ENCODE measurements at places on chromosomes 13 and 19.

DNA sequence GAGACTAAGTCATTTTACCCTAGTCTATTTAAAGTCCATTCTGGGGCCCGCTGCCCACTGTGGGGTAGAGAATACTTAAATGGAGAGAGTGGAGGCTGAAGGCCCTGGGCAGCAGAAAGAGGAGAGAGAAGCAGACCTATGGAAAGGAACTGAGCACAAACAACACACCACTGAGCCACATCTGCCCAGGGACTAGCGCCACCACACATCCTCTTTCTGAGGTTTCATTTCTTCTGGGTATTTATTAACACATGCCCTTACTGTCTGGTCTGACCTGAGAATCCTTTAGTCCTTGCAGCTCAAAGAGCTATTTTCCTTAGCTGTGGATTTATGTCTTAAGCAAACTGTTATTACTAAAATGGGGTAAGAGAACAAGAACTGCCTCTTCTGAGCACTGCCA lies 154.0 kb downstream of the NALCN start:
- no peak for DNase-seq

DNA sequence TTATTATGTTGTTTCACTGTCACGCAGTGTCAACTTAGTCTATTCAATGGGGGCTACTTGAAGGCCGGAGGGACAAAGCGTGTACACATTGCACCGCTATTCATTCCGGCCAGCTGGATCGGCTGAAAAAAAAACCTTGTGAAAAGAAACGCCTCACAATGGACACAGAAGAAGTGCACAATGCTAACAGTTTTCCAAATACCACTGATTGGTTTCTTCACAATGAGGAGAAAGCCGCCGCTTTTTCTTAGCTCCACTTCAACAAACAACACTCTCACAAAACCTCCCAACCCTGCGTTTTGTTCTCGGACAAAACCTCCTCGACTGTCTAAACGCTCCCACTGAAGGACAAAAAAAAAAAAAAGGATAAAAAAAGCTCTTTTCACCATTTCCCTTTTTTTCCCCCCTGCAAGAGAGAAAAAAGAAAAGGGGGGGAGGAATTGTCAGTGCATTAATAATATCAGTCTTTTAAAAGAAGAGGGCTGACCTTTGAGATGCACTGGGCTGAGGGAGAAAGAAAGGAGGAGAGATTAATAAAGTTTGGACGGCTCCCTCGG lies 5.4 kb downstream of the SOX21 start:
- DNase-seq = no peak

DNA sequence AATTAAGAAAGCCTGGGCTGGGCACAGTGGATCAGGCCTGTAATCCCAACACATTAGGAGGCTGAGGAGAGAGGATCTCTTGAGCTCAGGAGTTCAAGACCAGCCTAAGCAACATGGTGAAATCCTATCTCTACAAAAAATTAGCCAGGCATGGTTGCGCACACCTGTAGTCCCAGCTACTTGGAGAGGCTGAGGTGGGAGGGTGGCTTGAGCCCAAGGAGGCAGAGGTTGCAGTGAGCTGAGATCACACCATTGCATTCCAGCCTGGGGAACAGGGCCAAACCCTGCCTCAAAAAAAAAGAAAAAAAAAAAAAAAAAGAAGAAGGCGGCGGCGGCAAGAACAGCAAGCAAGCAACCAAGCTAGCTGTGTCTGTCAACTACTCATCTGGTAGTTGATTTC lies 26.7 kb downstream of the TSC22D1 start:
- DNase-seq = no peak

- DNase-seq = no peak
These were observed 349.5 kb downstream of the IRS2 start for GRCh38 chr13:109436841-109437240.

DNA sequence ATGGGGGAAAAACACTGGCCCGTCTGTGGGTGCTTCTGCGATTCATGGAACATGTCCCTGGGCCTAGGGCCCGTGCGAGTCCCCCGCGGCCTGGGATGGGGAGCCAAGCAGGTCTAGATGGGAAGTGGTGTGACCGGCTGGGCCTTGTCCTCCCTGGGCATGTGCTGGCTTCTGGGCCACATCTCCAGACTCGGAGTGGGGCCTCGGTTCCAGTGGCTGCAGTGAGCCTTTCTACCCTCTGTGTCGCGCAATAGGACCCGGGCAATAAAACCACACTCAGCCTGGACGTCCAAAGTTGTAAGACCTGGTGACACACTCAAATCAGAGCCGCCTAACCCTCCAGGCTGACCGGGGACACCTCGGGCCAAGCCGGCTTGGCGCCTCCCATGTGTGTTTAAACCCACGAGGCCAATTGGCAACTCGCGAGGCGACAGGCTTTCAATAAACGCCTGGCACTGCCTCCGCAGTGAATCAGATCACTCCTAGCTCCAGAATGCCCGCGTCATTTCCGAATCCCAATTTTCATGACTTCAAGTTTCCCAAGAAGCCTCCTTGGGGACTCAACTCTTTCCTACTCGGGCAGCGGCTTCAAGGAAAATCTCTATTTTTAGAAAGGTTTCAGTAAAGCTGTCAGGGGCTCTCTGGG lies 57.3 kb downstream of the KLF2 start:
- DNase-seq = no peak

GRCh38 chr19:4360641-4361151 lies 17.3 kb downstream of the MPND start:
- DNase-seq = no peak

- DNase-seq = no peak
These were observed 462.5 kb downstream of the KLF5 start for GRCh38 chr13:73521290-73521624.

- no peak for DNase-seq
These were observed 164.4 kb downstream of the LMO7 start for GRCh38 chr13:75800545-75800944.

DNA sequence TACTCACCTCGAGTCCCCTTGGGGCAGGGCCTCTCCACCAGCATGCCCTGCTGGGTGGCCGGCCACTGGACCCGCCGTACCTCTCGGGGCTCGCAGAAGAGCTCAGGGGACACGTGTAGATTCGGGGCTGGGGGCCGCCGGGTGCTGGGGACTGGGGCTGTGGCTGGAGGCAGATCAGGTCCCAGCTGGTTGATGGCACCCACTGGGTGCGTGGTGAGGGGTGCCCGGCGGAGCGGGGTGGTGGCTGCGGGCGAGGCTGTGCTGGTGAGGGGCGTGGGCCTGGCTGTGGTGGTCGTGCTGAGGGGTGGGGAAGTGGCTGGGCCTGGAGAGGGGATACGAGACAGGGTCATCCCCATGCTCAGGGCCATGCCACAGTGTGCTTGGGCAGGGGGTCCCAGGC lies 24.9 kb upstream of the ASF1B start:
- DNase-seq = no peak

- DNase-seq = no peak
These were observed 63.4 kb downstream of the PEPD start for GRCh38 chr19:33458171-33458633.

- DNase-seq = no peak
These were observed 41.5 kb downstream of the NOTCH3 start for GRCh38 chr19:15159251-15159650.

GRCh38 chr13:97238432-97238831 lies 16.3 kb downstream of the MBNL2 start:
- DNase-seq = no peak

GRCh38 chr13:110617321-110618072 lies 2.2 kb downstream of the NAXD start:
- no peak for DNase-seq

DNA sequence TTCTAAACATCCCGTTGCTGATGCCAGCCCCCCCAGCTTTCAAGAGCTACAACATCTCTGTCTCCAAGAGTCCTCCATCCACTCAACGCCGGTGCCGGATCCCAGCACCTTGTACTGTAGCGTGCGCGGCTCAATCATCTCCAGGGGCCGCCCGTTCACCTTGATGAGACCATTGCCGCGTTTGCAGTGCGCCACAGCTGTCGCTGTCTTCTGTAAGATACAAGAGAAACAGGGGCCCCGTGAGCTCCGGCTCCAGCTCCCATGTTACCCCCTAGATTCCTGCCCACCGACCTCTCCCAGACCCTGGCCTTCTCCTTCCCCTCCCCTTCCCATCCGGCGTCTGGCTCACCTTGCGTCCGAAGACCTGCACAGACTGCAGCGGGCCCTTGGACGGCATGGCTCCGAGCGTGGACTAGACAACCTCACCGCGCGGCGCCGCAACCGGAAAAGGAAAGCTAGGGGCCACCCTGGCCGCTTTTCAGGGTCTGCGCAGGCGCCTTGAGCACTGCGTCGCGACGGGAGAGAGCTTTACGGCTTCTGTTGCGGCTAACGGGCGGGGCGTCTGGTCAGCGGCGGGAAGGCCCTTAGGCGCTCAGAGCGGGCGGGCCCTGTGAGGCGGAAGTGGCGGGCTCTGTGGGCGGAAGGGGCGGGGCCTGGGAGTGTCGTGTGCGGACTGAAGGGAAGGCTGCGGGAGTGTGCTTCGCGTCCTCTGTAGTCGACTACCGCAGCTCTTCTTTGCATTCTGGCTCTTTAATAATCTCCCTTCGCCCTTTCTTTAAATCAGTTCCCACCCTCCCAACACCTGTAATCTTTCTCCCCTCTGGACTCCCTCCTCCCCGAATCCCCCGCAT lies at the start of gene RPS16:
RPS16 (minus strand) TSS at position 451 of the 851 bp plus-strand sequence; CDS start at position 397, 54 bp downstream.
- DNase-seq = peak; percentile 99

DNA sequence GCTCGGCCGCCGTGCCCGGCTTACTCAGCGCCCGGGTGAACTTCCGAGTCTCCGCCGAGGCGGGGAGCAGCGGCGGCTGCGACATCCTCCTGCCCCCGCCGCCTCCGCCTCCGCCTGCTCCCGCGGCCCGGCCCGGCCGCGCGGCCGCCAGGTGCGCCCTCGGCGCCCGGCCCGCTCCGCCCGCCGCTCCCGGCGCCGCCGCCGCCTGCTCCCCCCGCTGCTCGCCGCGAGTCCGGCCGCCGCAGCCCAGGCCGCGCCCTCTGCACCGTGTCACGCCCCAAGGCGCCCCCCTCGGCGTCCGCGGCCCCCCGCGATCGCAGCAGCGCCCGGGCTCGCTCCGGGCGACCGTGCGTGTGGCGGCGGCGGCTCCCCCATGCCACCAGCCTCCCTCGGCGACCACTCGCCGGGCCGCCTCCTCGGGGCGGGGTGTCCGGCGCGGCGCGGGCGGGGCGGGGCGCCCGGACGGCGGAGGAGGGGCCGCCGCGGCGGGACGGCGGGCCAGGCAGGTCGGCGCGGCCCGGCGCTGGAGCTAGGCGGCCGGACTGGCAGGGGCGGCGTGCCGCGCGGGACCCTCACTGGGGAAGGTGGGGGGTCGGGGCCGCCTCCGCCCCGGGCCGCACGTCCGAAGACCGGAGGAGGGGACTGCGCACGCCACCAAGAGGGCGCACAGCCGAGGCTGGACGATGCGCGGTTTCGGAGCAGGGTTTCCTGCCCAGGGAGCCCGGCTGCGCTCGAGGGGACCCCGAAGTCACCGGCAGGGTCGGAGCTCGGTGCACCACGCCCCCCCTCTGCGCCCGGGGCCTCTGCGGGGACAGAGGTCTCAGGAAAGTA lies 108.6 kb upstream of the DOCK9 start:
- peak; percentile 76 for DNase-seq

DNA sequence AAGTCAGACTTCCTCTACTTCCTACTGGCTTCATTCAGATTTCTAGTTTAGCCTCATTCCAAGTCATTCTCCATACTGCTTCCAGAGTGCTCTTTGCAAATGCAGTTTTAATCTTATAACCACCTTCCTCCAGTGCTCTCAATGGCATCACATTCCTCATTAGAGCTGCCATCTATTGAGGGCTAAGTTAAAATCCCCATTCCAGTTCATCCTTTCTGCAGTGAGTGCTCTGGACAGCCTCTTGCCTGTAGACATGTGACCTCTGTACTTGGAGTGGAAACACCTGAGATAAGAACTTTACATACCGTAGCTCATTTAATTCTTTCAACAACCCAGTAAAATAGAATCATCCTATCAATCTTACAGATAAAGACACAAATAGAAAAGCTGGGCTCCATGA lies 57.9 kb upstream of the MAB21L1 start:
- DNase-seq = no peak

DNA sequence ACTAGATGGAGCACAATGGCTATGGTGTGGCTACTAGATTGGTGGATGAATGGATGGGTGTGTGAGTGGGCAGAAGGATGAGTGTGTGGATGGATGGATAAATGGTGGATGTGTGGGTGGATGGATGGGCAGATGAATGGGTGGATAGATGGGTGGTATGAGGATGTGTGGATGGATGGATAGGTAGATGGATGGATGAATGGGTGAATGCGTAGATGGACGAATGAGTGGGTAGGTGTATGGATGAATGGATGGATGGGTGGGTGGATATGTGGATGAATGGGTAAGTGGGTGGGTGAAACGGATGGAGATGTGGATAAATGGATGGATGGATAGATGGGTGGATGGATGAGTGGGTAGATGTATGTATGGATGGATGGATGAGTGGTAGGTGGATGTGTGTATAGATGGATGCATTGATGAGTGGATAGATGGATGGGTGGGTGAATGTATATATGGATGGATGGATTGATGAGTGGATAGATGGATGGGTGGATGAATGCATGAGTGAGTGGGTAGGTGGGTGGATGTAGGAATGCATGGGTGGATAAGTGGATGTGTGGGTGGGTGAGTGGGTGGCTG lies 114.2 kb downstream of the TEX29 start:
- DNase-seq = no peak

All from activated CD4-positive, alpha-beta T cell treated with anti-CD3 and anti-CD28 coated beads, Interleukin-2, amount 50 U/mL, for 1 hour (primary cell).